IPS DF 19.7 (cell line): ENCODE measurements at places on chromosomes 3 and 15.

DNA sequence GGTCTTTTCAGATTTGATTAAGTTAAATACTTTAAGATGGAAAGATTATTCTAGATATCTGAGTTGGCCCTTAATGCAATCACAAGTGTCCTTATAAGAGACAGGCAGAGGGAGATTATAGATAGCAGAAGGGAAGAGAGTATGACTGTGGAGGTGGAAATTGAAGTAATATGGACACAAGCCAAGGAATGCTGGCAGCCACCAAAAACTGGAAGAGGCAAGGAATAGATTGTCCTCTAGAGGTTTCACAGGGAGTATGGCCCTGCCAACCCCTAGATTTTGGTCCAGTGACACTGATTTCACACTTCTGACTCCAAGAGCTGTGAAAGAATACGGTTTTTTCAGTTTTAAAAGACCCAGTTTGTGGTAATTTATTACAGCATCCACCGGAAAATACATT, 1498.7 kb upstream of the CADM2 start:
- no peak for DNase-seq

DNA sequence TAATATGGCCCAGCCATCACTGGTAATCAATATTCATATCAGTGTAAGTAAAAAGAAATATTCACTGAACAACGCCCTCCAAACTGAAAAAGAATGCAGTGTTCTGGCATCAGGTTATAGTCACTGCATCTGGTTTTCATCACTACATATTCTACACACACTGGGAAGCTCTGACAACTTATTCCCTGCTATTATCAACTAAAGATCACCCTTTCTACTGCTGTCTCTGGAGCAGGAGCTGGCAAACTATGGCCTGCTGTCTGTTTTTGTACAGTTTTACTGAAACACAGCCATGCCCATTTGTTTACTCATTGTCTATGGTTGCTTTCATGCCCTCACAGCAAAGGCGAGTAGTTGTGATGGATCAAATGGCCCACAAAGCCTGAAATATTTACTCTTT, 35.3 kb downstream of the TUBGCP4 start:
- DNase-seq, result no peak

DNA sequence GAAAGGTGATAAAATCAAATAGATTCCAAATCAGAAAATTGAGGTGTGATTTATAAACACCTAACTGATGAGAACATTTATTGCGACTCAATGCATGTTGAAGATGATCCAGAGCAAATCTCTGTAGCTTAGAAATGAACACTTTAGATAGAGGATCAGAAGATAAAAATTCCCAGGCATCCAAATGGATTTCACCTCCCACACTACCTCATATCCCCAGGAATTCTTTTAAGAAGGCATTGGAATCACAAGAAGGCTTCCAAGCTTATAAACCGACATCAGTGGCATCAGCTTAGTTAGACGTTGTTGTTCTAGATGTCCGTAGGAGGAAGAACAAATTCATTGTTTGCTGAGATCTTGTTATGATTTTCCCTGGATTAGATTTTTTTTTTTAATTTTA, 154.4 kb downstream of the EBLN2 start:
- DNase-seq, result no peak

DNA sequence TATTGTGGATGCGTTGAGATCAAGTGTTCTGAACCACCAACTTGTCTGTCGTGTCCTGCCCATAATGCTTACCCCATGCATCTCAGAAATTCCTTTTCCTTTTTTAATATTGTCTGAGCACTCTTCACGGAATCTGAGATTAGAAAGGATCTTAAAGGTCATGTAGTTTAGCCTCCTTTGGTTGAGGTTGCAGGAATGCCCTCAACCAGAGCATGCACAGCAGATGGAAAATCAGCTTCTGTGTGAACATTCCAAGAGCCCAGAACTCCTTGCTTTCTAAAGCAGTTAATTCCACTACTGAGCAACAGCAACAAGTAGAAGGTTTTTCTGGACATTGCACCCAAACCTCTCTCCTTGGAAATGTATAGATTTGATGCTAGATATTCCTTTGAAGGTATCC, 153.7 kb downstream of the TPRG1 start:
- DNase-seq, result no peak

GRCh38 chr3:42053476-42053875, 37.7 kb upstream of the TRAK1 start:
- DNase-seq, result no peak
